Naive thymus-derived CD4-positive, alpha-beta T cell (primary cell): ENCODE measurements at places on chromosomes 5 and 9. TPM values are rescaled to one million over a fixed set of nuclear protein-coding genes. Genes with fewer than 3 reads are reported as not detected.

GRCh38 chr5:6926491-6927038 lies 213.3 kb downstream of the TENT4A start:
- H3K4me3 ChIP-seq, result no peak overlapping the region
- H3K27ac ChIP-seq, result no peak overlapping the region
- DNase-seq, result no peak
- H3K27me3 ChIP-seq, result no peaks in the 10 kb centered on the region
- no peaks in the 10 kb centered on the region for H3K36me3 ChIP-seq

DNA sequence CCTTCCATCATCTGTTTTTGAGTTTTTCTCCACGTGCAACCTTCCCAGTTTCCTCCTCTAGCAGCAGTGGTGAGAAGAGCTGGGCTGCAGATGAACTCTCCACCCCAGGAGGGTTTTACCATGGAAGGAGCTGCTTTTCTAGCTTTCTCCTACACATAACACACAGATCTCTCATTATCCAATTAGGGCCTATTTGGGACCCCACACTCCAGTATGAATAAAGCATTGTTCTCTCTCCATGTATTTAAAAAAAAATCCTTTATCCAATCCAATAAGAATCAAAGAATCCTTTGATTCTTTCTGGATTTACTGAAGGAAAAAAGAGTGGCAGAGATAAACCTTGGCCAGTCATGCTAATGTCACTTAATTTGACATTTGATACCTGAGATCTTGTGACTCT lies 31.6 kb upstream of the NAA35 start:
- H3K4me3 ChIP-seq, result no peak overlapping the region
- H3K27me3 ChIP-seq, result no peaks in the 10 kb centered on the region
- no peaks in the 10 kb centered on the region for H3K4me1 ChIP-seq
- H3K27ac ChIP-seq, result no peak overlapping the region
- DNase-seq, result no peak

GRCh38 chr5:40689438-40689837 lies 9.7 kb downstream of the PTGER4 start:
- peaks cover 22% of the 10 kb centered on the region for H3K36me3 ChIP-seq
- H3K27me3 ChIP-seq, result no peaks in the 10 kb centered on the region
- H3K4me3 ChIP-seq, result no peak overlapping the region
- peak overlapping the region; percentile 11 for H3K27ac ChIP-seq
- DNase-seq, result no peak

- H3K4me1 ChIP-seq, result peaks cover 14% of the 10 kb centered on the region
- H3K27ac ChIP-seq, result no peak overlapping the region
- no peak for DNase-seq
- H3K36me3 ChIP-seq, result no peaks in the 10 kb centered on the region
- H3K4me3 ChIP-seq, result no peak overlapping the region
Measured at GRCh38 chr9:33823801-33824200, 6.8 kb downstream of the UBE2R2 start.

DNA sequence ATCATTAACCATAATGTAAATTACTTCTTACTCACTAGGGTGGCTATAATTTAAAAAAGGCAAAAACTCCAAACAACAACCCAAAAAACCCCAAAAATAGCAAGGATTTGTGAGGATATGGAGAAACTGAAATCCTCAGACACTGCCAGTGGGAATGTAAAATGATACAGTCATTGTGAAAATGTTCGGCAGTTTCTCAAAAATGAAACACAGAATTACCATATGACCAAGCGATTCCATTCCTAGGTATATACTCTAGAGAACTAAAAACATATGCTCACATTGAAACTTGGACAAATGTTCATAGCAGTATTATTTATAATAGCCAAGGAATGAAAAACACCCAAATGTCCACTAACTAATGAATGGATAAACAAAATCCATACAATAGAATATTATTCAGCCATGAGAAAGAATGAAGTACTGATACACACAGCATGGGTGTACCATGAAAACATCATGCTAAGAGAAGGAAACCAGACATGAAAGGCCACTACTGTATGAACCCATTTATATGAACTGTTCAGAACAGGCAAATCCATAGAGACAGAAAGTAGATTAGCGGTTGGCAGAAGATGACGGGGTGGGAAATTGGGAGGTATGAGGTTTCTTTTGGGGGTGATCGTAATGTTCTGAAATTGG lies 119.1 kb downstream of the MAPKAP1 start:
- H3K27me3 ChIP-seq, result no peaks in the 10 kb centered on the region
- no peak overlapping the region for H3K4me3 ChIP-seq
- H3K36me3 ChIP-seq, result no peaks in the 10 kb centered on the region
- DNase-seq, result no peak
- H3K27ac ChIP-seq, result no peak overlapping the region
- H3K4me1 ChIP-seq, result no peaks in the 10 kb centered on the region

GRCh38 chr9:515665-516064 lies 301.0 kb downstream of the DOCK8 start:
- H3K4me3 ChIP-seq, result no peak overlapping the region
- H3K4me1 ChIP-seq, result peaks cover 6% of the 10 kb centered on the region
- peak; percentile 59 for DNase-seq
- no peaks in the 10 kb centered on the region for H3K36me3 ChIP-seq
- H3K27ac ChIP-seq, result peak overlapping the region; percentile 36
- H3K27me3 ChIP-seq, result no peaks in the 10 kb centered on the region

- no peaks in the 10 kb centered on the region for H3K4me1 ChIP-seq
- H3K36me3 ChIP-seq, result no peaks in the 10 kb centered on the region
- peak; percentile 73 for DNase-seq
- no peaks in the 10 kb centered on the region for H3K27me3 ChIP-seq
Measured at GRCh38 chr9:20941174-20941690, 90.2 kb downstream of the HACD4 start.

- no peaks in the 10 kb centered on the region for H3K4me1 ChIP-seq
- H3K27ac ChIP-seq, result no peak overlapping the region
- no peak for DNase-seq
- H3K27me3 ChIP-seq, result no peaks in the 10 kb centered on the region
Measured at GRCh38 chr9:77864211-77864889, 167.3 kb downstream of the GNAQ start.

DNA sequence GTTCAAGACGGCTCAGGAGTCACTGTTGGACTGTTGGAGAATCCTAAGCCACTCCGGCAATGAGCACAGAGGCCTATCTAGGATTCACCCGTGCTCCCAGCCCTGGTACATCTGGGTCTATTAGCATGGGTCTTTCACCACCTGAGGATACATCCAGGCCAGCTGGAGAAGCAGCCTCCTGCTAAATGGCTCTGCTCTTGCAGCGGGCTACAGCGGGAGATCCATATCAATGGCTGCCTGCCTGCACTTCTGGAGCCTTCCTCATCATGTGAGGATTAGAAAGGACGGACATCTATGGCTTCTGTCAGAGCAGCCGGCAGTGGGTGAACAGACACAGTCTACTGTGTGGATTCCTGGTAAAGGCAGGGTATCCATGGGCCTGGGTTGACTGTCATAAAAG lies 357.4 kb downstream of the MLLT3 start:
- H3K27me3 ChIP-seq, result no peaks in the 10 kb centered on the region
- DNase-seq, result no peak
- no peaks in the 10 kb centered on the region for H3K36me3 ChIP-seq
- no peak overlapping the region for H3K27ac ChIP-seq

GRCh38 chr5:177607452-177608192 lies 7.7 kb downstream of the B4GALT7 start:
- H3K36me3 ChIP-seq, result no peaks in the 10 kb centered on the region
- peak; percentile 61 for DNase-seq
- no peak overlapping the region for H3K27ac ChIP-seq

DNA sequence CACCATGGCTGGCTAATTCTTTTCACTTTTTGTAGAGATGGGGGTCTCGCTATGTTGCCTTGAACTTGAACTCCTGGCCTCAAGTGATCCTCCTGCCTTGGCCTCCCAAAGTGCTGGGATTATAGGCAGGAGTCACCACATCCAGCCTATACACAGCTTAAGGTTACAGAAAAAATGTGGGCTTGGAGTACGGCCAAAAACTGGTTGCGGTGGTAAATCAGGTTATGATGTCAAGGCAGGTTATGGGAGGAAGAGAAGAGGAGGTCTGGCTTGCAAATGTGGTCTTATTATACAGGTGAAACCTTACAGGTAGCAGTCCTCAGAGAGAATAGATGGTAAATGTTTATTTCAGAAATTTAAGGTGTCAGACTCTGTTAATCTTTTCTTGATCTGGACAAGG lies 30.7 kb upstream of the SYK start:
- H3K27ac ChIP-seq, result no peak overlapping the region
- H3K4me3 ChIP-seq, result no peak overlapping the region
- H3K36me3 ChIP-seq, result no peaks in the 10 kb centered on the region
- DNase-seq, result no peak
- no peaks in the 10 kb centered on the region for H3K4me1 ChIP-seq

DNA sequence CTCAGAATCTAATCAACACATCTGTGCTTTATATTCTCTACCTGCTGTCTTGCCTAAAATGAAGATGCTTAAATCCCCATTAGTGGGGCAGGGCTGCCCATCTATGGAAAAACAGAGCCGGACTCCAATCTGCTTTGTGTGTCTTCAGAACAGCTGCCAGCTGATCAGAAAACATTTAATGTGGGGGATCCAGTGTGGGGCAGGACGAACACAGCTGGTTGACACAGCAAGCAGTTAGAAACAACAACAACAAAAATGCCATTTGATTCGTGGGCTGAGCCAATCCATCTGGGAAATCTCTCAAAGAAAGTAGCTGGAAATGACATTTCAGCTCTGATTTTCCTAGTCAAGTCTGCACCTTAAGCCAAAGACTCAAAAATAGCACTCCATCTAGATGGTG lies 99.8 kb downstream of the PPP2R2B start:
- DNase-seq, result no peak
- no peak overlapping the region for H3K4me3 ChIP-seq
- no peaks in the 10 kb centered on the region for H3K36me3 ChIP-seq
- no peaks in the 10 kb centered on the region for H3K27me3 ChIP-seq

GRCh38 chr9:134403682-134404301 lies 77.5 kb downstream of the RXRA start:
- no peaks in the 10 kb centered on the region for H3K36me3 ChIP-seq
- peak; percentile 35 for DNase-seq
- no peaks in the 10 kb centered on the region for H3K27me3 ChIP-seq
- peaks cover 49% of the 10 kb centered on the region for H3K4me1 ChIP-seq

GRCh38 chr9:111743275-111743674 lies 51.5 kb downstream of the SHOC1 start:
- no peak for DNase-seq
- H3K27ac ChIP-seq, result no peak overlapping the region
- H3K4me1 ChIP-seq, result no peaks in the 10 kb centered on the region
- H3K36me3 ChIP-seq, result no peaks in the 10 kb centered on the region
- no peaks in the 10 kb centered on the region for H3K27me3 ChIP-seq
- no peak overlapping the region for H3K4me3 ChIP-seq

DNA sequence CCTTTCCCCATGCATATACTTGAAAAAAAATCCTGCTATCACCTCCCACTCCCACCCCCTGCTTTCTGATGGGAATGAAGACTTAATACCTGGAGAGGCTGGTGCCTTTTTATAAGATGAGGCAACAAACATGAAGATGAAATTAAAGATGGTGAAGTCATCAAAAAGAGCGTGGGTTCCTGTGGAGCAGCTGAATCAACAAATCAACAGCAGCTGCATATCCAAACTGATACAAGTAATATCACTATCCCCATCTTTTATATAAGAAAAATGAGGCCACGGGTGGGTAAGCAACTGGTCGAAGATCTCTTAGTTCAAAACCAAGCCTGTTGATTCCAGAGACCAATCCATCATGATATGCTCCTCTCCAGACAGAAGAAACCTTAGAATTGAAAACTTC lies 268.5 kb downstream of the ENC1 start:
- H3K36me3 ChIP-seq, result no peaks in the 10 kb centered on the region
- no peak overlapping the region for H3K27ac ChIP-seq
- DNase-seq, result no peak
- no peak overlapping the region for H3K4me3 ChIP-seq
- H3K27me3 ChIP-seq, result no peaks in the 10 kb centered on the region

DNA sequence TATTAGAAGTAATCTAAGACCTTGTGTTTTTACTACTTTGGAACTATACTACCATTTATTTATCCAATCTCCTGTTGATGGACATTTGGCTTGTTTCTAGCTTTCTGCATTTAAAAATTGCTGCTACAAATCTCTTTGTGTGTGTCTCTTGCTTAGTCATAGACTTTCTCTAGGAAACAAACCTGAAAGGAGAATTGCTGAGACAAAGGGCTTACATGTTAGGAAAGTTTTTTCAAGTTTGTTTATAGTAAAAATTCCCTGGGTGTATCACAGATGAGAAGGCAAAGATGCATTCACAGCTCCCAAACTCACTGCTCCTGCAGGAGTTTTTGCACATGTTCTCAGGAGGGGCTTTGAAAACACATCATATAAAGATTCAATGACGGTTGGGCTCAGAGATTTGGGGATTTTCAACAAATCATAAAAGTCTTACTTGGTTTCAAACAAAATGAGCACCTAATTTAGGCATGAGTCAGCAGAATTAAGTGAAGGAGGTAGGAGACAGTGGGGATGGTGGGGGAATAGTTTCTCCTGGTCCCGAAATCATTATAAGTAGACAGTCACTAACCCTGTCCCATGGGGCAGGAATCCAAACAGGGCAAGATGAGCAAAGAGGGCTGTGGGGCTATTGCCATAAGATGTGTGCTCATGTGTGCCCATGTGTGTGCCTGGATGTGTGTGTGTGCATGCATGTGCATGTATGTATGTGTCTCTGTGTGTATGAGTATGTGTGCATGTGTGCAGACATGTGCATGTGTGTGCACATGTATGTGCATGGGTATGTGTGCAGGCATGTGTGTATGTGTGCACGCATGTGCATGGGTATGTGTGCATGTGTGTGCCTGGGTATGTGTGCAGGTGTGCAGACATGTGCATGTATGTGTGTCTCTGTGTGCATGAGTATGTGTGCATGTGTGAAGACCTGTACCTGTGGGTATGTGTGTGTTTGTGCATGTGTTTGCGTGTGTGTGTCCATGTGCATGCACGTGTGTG lies 43.4 kb upstream of the S1PR3 start:
- no peaks in the 10 kb centered on the region for H3K36me3 ChIP-seq
- no peaks in the 10 kb centered on the region for H3K27me3 ChIP-seq
- no peaks in the 10 kb centered on the region for H3K4me1 ChIP-seq

TTC33 gene
- polyA plus RNA-seq, result 13.2 TPM

UBE2QL1 gene
- not detected for polyA plus RNA-seq

SETX gene
- 32.0 TPM for polyA plus RNA-seq

OBP2B gene
- not detected for polyA plus RNA-seq

GABRA1 gene
- not detected for polyA plus RNA-seq

ZER1 gene
- polyA plus RNA-seq, result 37.6 TPM

ARAP3 gene
- polyA plus RNA-seq, result not detected

ANKRD20A1 gene
- polyA plus RNA-seq, result not detected
